ENCODE measurements at places on chromosomes 2 and 18.

DNA sequence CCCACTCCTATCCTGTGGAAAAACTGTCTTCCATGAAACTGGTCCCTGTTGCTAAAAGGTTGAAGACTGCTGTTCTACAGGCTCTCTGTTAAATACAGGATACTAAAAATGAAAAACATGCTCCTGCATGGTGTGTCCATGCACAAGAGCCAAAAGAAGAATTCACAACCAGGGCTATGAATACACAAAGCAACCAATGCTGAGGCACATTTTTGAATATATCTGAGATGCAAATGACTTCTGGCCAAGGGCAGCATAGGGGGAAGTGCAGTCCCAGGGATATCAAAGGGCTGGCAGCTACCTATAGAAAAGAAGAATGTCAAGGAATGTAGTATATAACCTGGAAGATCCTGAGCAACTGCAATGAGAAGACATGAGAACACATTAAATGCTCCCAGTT, 6.6 kb downstream of the NEMP2 start:
- DNase-seq, result no peak

GRCh38 chr2:165114346-165114939, 89.4 kb downstream of the SCN3A start:
- DNase-seq, result no peak

GRCh38 chr2:79041032-79041448, 15.5 kb downstream of the REG3G start:
- DNase-seq, result no peak

GRCh38 chr2:232211743-232212686, 166.5 kb upstream of the ALPP start:
- no peak for DNase-seq

All from GM10248 (cell line).